Smooth muscle cell of the pulmonary artery (primary cell): ENCODE measurements at places on chromosomes 7 and 10. TPM values are rescaled to one million over a fixed set of nuclear protein-coding genes. Genes with fewer than 3 reads are reported as not detected.

PRSS2 gene
- not detected in 2 replicates for total RNA-seq

PDE6C gene
- total RNA-seq = not detected in 2 replicates

CLEC2L gene
- not detected in 2 replicates for total RNA-seq

TMEM213 gene
- not detected in 2 replicates for total RNA-seq

TLX1 gene
- not detected in 2 replicates for total RNA-seq

TMEM196 gene
- total RNA-seq = not detected in 2 replicates

KCNMA1 gene
- 71.3 and 116 TPM in 2 replicates for total RNA-seq

TECPR1 gene
- 32.3 and 32.9 TPM in 2 replicates for total RNA-seq

GNAT3 gene
- not detected in 2 replicates for total RNA-seq

EPO gene
- not detected in 2 replicates for total RNA-seq

ARHGAP12 gene
- total RNA-seq = 29.4 and 36.0 TPM in 2 replicates

TRIM4 gene
- 24.9 and 25.7 TPM in 2 replicates for total RNA-seq

ZNF804B gene
- total RNA-seq = not detected in 2 replicates

OR2A7 gene
- total RNA-seq = 0.07 and 0.40 TPM in 2 replicates

TRPV6 gene
- not detected in 2 replicates for total RNA-seq

MBLAC1 gene
- 2.3 and 2.7 TPM in 2 replicates for total RNA-seq

CDHR1 gene
- under 0.01 and 0.20 TPM in 2 replicates for total RNA-seq

RELN gene
- 86.7 and 200 TPM in 2 replicates for total RNA-seq

NT5C3A gene
- total RNA-seq = 9.5 and 10.0 TPM in 2 replicates

CCL24 gene
- not detected in 2 replicates for total RNA-seq

UTF1 gene
- total RNA-seq = not detected in 2 replicates

LIPN gene
- total RNA-seq = not detected in 2 replicates

HOXA2 gene
- total RNA-seq = 1.2 and 1.4 TPM in 2 replicates

TNRC18 gene
- total RNA-seq = 41.3 and 60.2 TPM in 2 replicates

ZNF853 gene
- 0.78 and 0.99 TPM in 2 replicates for total RNA-seq

AGR3 gene
- total RNA-seq = not detected in 2 replicates

AZGP1 gene
- not detected in 2 replicates for total RNA-seq

FAM221A gene
- 1.4 and 1.5 TPM in 2 replicates for total RNA-seq

RAMP3 gene
- total RNA-seq = not detected in 2 replicates

OPALIN gene
- not detected in 2 replicates for total RNA-seq

CDHR3 gene
- total RNA-seq = 3.1 and 9.2 TPM in 2 replicates

FRMPD2 gene
- total RNA-seq = 0.20 TPM in 1 of 2 replicates, not detected in the other

SPAM1 gene
- not detected in 2 replicates for total RNA-seq

LANCL2 gene
- 13.6 and 15.2 TPM in 2 replicates for total RNA-seq

TUBAL3 gene
- not detected in 2 replicates for total RNA-seq

PTN gene
- total RNA-seq = 9.0 and 13.2 TPM in 2 replicates

TMEM130 gene
- total RNA-seq = 0.36 and 1.0 TPM in 2 replicates

CLEC5A gene
- total RNA-seq = not detected in 2 replicates

NUTM2B gene
- 0.30 and 0.39 TPM in 2 replicates for total RNA-seq

SPDYE5 gene
- not detected in 2 replicates for total RNA-seq
